ENCODE measurements at places on chromosomes 4 and X. TPM values are rescaled to one million over a fixed set of nuclear protein-coding genes. Genes with fewer than 3 reads are reported as not detected.

GRCh38 chrX:69173906-69174305 lies 8.7 kb upstream of the PJA1 start:
- DNase-seq: no peak

DNA sequence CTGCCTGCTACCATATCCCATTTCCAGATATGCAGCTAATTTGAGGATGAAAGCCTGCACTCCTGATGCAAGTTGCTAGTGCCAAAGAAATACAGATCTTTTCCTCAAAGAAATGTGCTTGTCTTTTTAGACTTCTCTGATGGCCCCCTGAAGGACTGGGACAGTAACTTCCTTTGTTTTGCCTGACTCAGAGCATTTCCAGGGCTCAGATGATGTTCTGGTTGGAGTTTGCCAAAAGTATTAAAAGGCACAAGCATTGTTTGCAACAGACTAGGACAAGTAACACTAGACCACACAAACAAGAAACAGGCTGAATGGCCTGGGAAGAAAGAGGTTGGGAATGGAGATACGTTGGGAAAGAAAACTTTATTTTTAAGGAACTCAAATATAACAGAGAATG lies 175.2 kb downstream of the IL13RA2 start:
- no peak for DNase-seq

DNA sequence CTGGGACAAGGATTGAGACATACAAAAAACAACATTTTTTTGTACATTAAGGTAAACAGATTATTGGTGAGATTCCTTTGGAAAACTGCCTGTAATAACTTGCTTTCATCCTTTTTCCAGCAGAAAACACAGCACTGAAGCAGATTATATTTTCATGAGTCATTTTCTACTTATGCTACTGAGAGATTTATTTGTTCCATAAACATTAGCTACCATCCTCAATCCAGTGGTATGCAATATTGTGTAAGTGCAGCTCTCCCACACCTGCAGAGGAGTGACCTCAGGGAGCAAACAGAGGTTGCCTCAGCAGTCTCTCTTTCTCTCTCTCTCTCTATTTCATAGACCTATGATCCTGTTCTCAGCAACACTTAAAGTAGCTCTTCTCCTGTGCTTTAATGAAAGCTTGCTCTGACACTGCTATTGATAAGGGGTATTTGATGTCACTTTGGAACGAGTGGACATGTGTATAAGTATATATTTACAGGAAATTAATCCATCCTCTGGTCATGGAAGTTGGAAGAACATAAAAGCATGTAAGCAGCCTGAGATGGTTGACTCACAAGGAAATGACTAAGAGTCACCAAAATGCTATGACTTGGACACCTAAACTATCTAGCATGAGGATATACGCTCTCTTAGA lies 163.7 kb upstream of the SPANXC start:
- DNase-seq: no peak

CFAP97 gene
- 45.4 TPM for total RNA-seq

GRCh38 chr4:139315221-139315675 lies 13.0 kb upstream of the NDUFC1 start:
- no peak for DNase-seq

ATRX gene
- total RNA-seq: 214 TPM

CTAG1B gene
- total RNA-seq: not detected

DNA sequence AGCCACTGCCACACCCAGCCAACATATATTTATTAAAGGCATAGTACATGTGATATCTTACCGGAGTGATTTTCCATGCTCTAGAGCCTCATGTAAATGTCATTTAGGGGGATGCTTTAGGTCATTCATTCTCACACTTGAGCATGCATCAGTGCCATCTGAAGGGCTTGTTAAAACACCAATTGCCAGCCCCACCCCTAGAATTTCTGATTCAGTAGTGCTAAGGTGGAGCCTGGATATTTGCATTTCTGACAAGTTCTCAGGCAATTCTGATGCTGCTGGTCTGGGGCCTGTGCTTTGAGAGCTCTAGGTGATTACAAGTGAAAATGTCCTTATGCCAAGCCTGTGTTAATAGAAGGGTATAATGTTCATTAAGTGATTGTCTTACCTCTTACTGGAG lies 107.7 kb downstream of the PHEX start:
- DNase-seq: no peak

DNA sequence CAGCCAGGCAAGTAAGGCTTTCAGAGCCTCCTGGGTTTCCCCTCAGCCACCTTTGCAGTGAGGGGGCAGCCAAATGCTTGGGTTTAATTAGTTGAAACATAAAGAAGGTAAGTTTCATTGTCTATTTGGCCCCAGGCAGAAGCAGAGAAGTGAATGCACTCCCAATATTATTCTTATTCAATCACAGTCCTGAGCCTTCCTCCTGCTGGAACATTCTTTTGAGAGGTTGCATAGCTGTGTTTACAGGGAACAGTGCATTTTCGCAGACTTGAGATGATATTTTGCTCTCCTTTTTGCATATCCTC lies 13.9 kb downstream of the SLC2A9 start:
- DNase-seq: no peak

- no peak for DNase-seq
Measured at GRCh38 chr4:98794565-98795205, 134.2 kb downstream of the EIF4E start.

CCDC110 gene
- 5.1 TPM for total RNA-seq

DNA sequence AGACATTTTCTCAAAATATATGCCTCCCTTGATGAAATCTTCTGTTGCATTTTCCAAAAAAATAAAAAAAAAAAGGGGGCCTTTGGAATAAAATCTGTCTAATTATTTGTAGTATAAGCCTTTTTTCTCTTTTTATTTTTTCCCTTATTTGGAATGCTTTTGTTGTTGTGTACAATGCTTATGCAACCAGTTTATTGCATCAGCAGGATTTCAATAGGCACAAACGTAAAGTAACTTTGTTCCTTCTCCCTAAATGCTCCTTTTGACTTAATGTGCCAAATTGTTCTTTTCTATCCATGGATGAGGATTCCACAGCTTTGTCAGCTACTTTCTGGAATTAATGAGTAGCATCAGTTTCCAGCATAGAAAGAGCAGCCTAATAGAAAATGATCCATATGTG lies 59.6 kb upstream of the HPGD start:
- DNase-seq: no peak

- DNase-seq: no peak
Measured at GRCh38 chrX:4239650-4240540, 526.4 kb upstream of the PRKX start.

GRCh38 chrX:143935601-143936000 lies 51.7 kb downstream of the UBE2NL start:
- DNase-seq: no peak

EXOC1L gene
- total RNA-seq: not detected

PJA1 gene
- total RNA-seq: 64.5 TPM

DNA sequence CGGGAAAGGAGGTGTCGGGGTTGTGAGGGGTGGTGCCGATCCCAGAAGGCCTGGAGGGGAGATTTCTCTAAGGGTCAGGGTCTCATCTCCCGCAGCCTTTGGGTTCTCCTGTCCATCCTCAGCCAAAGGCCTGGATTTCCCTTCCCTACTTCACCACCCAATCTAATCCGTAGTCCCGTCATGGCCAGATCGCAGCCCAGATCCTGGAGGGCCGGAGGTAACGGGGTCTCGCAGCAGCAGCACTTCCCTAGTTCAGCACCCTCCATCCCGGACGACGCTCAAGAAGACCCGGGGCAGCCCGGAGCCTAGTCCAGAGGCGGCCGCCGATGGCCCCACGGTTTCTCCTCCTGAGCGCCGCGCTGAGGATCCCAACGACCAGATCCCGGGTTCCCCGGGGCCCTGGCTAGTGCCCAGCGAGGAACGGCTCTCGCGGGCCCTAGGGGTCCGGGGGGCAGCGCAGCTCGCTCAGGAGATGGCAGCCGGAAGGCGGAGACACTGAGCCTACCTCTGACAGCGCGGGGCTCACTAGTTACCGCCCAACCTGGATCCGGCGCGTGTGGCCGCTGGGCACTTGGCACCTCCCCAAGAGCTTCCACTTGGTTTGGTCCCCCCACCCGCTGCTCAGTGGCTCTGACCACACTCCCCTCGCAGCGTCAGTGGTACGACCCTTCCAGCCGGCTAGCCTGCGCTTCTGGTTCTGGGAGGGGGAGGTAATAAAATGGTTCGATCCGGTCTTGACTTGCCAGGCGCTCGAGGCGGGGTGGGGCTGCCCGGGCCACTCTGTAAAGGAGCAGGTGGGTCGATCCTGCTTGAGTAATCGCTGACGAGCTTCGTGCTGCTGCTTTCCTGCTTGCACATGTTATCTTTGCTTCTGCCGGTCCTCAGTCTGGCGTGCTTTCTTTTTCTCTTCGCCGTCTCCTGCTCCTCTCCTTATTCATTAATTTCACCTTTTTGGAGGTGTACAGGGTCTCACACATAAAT lies 3.6 kb downstream of the MAGIX start:
- DNase-seq: peak; percentile 85

DNA sequence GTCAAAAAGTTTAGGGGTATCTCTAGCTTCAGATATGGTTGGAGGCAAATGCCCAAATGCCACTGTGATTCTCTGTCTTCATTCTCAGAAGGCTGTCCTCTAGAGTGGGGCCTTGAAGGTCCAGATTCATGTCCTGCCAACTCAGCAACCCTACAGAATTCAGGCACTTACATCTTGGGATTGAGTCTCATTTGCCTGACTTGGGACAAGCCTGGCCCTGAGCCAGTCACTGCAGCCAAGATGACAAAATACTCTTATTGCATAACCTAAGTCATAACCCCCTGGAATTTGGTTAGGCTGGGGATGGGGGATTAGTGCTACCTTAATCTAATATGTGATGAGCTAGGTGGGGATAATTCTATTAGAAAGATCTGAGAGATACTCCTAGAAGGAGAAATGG lies 100.5 kb downstream of the AREG start:
- DNase-seq: no peak

DNA sequence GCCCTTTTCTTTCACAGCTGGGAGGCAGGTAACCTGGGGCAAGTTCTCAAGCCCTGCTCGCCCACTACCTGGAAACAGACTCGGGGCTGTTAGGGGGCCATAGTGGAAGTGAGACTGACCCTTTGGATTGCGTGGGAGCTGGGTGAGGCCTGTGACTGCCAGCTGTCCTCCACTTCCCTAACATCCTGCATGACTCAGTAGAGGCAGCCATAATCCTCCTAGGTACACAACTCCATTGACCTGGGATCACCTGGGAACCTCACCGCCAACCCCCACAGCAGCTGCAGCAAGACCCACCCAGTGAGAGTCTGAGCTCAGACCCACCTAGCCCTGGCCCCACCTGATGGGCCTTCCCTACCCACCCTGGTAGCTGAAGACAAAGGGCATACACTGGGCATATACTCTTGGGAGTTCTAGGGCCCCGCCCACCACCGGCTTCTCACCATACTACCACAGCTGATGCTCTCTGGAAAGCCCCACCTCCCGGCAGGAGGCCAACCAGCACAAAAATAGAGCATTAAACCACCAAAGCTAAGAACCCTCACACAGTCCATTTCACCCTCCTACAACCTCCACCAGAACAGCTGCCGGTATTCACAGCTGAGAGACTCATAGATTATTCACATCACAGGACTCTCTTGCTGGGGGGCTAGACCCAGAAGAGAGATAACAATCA lies 61.1 kb upstream of the DCTD start:
- DNase-seq: no peak

- DNase-seq: no peak
Measured at GRCh38 chr4:111778543-111778942, 366.7 kb upstream of the FAM241A start.

GRCh38 chrX:80812176-80812575 lies 2.5 kb upstream of the BRWD3 start:
- no peak for DNase-seq

DNA sequence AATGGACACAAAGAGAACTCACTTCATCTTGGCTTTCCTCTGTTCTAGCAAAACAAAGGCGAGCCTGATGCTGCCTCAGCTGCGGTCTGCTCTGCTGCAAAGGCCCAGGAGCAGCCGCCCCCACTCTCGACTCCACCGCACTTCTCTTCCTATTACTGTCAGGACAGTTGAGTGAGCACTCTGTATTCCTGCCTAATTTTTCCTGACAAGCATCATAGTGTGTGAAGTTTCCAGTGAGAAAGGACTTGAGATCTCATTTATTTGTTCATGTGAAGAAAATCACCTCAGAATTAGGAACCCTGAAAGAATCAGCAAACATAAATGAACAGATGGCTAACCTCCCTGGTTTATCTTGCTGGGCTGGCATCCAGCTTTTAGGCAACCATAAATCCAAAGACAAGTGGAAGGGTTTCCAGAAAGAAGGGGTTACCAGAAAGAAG lies 15.6 kb downstream of the SCARB2 start:
- peak; percentile 65 for DNase-seq

IGSF1 gene
- 1.7 TPM for total RNA-seq

LRP2BP gene
- total RNA-seq: 13.4 TPM

C4orf50 gene
- 9.4 TPM for total RNA-seq

DNA sequence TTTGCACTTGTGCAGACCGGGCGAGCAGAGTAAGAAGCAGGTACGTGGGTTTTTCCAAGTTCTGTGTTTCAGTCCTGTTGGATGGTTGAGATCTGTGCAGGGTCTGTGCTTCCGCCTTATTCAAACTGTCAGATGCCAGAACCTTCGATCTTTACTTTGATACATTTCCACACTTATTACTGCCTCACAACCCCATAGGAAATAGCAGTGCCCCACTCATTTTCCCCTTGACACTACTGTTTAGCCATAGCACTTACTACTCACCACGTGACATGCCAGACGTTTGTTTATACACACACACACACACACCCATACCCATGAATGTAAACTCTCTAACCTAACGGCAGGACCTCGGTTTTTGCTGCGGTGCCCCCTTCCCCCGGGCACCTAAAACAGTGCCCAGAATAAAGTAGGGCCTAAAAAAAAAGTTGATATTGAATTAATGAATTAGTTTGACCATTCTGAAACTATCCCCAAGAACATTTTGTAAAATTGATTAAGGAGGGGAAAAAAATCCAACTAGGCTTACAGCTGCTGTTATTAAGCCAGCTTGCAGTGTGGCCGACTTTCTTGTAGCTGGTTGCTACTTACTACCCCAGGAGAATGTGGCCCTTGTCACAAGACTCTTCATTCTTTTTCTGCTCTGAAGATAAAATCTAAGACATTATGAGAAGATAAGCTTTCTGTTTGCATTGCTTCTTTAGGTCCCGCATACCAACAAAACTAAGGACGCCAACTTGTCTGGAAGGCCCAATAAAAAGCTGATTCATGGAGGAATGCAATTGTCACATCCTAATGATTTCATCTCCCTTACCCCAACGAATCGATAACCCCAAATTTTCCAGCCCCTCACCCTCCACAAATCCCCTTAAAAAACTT lies 704 bp upstream of the SEPSECS start:
- no peak for DNase-seq

DNA sequence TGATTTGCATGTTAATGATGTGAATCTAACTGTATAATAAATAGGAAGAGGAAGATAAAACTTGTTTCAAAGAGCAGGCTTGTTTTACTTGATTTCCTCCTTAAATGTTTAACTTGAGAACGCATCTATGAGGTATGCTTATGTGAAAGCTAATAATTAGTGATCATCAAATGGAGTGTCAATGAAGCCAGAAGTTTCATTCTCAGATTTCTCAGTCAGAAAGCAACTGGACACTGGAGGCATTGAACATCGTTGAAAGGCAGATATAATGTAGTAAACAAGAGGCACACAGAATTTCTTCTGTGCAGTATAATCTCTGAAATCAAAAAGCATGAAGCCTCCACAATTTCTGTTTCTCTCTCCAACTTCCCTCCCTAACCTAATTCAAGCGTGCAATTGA lies 672.9 kb downstream of the ADGRL3 start:
- DNase-seq: no peak

Measured in cerebellum (tissue), 4 donors.